Skeletal muscle tissue (tissue), 5 donors: ENCODE measurements at places on chromosomes 16 and 17. TPM values are rescaled to one million over a fixed set of nuclear protein-coding genes. Genes with fewer than 3 reads are reported as not detected.

The PLEKHG4 gene
- total RNA-seq = 7.3 TPM

The P3H4 gene
- 31.8 TPM for total RNA-seq

The GAS2L2 gene
- not detected for total RNA-seq

The MYLK3 gene
- 13.6 TPM for total RNA-seq

The RTN4RL1 gene
- total RNA-seq = 1.0 TPM

The CBFA2T3 gene
- 2.1 TPM for total RNA-seq

The ASGR1 gene
- total RNA-seq = 1.0 TPM

The PTX4 gene
- total RNA-seq = 1.0 TPM

The RILP gene
- 9.9 TPM for total RNA-seq

The ACSM2A gene
- total RNA-seq = not detected

The PPP1R27 gene
- 35.0 TPM for total RNA-seq

The TSPOAP1 gene
- total RNA-seq = 1.0 TPM

The CRHR1 gene
- total RNA-seq = 0.52 TPM

The SEZ6L2 gene
- total RNA-seq = 2.1 TPM

The MARVELD3 gene
- total RNA-seq = not detected

The MYO1D gene
- 15.1 TPM for total RNA-seq

The TMED6 gene
- total RNA-seq = not detected

The AIPL1 gene
- total RNA-seq = not detected

The OR3A3 gene
- total RNA-seq = not detected

The P2RX5 gene
- 13.0 TPM for total RNA-seq

The TMEM88 gene
- 7.3 TPM for total RNA-seq

The RGS11 gene
- 0.52 TPM for total RNA-seq

The ZNF319 gene
- total RNA-seq = 3.1 TPM
